MV-4-11 (cell line): ENCODE measurements at places on chromosomes 12 and 14.

- no peak for DNase-seq
Measured at GRCh38 chr12:104610513-104611235, 153.9 kb downstream of the CHST11 start.

DNA sequence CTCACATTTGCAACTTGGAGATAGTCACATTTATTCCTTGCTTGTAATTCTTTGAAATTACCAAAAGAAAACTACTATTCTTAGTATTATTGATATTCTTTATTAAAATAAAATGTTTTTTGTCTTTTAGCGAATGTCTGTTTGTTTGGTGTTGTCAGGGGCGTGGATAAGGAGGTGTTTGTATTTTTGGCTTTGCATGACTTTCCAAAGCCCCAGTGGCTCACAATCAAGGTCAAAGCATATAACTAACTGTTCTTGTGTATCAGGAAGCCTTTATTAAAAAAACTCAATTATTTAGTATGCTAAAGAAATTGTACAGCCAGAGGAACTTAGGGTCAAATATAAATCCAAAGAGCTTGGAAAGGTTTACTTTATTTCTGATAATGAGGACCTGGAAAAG lies 17.9 kb downstream of the GPHB5 start:
- no peak for DNase-seq

- no peak for DNase-seq
Measured at GRCh38 chr12:95863337-95863736, 4.6 kb downstream of the SNRPF start.

DNA sequence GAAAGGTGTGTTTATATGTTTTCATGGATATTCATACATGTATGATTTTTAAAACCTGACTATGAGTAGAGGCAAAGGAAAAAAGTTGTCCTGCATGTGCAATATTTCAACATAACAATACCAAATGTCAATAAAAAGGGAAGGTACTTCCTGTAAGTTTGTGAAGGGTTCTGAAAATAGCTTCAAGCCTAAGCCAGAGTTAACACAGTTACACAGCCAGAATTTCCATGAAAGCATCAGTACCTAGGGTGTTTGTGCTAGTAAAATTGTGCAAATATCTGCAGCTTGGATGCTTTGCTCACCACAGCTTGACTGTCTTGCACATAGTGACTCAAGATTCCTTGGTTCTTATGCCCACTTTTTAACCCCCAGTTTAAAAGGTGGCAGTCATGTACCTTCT lies 193.1 kb upstream of the FAR2 start:
- no peak for DNase-seq

- no peak for DNase-seq
Measured at GRCh38 chr12:85004204-85004603, 31.9 kb downstream of the TSPAN19 start.

GRCh38 chr14:75069121-75069810 lies at the start of gene ZC2HC1C:
Gene ZC2HC1C (plus strand): TSS chr14:75069641. CDS start chr14:75070574, 933 bp downstream.
- DNase-seq, result peak; percentile 58

DNA sequence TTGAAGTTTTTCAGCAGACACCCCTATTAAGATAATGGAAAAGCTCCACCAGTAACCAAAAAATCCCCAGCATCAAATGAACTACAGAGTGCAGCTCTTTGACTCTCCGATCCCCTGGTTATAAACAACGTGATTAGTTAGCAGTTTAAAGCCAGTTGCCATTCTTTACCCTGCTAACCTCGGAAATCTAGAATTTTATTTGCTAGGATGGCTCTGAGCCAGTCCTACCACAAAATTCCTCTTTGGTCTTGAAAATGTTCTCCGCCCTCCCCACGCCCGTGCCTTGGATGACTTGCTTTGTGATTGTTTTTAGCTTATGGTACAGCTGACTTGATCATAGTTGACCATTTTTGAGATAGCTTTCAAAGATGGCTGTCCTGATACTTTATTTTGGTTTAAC lies 1.2 kb downstream of the KLHDC2 start:
- no peak for DNase-seq

- no peak for DNase-seq
Measured at GRCh38 chr12:70427611-70428010, 61.5 kb downstream of the KCNMB4 start.

- DNase-seq, result peak; percentile 84
Measured at GRCh38 chr12:108297895-108298760, 41.0 kb downstream of the CMKLR1 start.

GRCh38 chr12:48216785-48217184 lies 13.7 kb upstream of the OR10AD1 start:
- DNase-seq, result peak; percentile 98

GRCh38 chr14:104209985-104210816 lies 71.8 kb downstream of the KIF26A start:
- DNase-seq, result no peak

GRCh38 chr12:108633534-108634248 lies at the start of gene SELPLG:
Gene SELPLG (minus strand): TSS chr12:108633894. CDS start chr12:108624307, 9,587 bp downstream.
- peak; percentile 98 for DNase-seq
